ENCODE measurements at places on chromosomes 5 and 9.

DNA sequence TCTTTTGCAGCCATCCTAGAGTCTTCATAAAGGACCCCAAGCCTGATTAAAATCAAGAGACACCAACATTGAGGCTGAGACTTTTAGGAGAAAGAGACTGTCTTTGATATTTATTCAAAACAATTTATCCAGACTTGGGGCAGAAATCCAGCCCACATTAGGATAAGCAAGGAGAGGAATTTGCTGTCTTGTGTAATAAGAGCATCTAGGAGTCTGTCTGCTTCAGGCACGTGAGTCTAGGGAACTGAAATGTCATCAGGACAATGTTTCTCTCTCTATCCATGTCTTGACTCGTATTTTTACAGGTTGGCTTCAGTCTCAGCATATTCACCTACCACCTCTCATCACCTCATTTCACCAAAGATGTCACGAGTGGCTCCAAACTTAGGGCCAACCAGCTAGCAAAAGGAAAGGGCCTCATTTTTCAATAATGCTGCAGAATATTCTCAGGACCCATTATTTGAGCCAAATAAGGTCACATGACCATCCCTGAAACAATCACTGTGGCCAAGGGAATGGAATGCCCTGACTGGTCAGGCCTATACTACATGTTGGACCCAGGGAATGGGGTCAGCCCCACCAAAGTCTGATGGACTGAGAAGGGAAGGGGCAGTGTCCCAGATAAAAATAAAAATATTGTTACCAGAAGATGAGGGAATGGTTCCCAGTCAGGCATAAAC, 70.3 kb upstream of the SAP30L start:
- no peak for DNase-seq

DNA sequence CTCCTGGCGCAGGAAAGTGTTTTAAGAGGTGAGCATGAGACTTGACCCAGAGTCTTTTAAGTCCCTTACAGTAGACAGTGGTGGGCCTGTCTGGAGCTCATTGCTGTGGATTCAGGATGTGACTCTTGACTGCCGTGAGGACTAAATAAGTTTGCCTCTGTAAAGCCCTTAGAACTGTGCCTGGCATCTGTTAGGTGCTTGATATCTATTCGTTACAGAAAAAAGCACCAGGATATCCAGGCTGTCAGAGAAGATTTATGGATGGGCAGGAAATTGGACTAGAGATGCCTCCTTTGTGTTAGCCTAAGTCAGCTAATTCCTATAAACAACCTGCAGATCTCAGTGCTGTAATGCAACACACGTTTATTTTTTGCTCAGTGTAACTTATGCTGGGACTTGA, 12.6 kb downstream of the ERGIC1 start:
- no peak for DNase-seq

DNA sequence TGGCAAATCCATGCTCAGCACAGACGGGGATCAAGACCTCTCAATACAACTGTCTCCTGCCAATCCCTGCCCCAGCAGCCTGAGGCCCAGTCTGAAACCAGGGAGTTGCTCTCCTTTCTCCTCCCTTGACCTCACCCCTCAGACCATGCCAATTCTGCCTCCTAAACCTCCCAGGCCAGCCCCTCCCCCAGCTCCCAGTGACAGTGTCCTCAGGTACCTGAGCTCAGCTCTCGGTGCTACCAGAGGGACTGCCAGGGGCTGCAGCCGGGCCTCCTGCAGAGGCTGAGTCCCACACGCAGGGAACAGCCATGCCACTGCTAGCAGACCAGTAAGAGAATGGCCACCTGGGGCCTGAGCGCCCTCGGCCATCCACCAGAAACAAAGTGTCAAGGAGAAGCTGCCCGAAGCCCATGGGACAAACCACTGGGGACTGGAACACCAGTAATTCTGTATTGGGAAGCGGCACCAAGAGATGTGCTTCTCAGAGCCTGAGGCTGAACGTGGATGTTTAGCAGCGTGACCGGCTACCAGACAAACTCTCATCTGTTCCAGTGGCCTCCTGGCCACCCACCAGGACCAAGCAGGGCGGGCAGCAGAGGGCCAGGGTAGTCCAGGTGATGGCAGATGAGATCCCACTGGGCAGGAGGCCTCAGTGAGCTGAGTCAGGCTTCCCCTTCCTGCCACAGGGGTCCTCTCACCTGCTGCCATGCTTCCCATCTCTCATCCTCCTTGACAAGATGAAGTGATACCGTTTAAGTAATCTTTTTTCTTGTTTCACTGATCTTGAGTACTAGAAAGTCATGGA, 557 bp upstream of the IL3 start:
- no peak for DNase-seq

- DNase-seq = no peak
These were observed 150.1 kb downstream of the BNC2 start for GRCh38 chr9:16720386-16720785.

GRCh38 chr9:115531410-115532125, 413.6 kb upstream of the TNC start:
- no peak for DNase-seq

- no peak for DNase-seq
These were observed 16.3 kb upstream of the LAMC3 start for GRCh38 chr9:130992682-130993032.

- DNase-seq = no peak
These were observed 286.0 kb downstream of the CYLC2 start for GRCh38 chr9:103281126-103281525.
